ENCODE measurements at places on chromosomes 12 and 14.

GRCh38 chr12:21939435-21939834 is 1.8 kb downstream of the ABCC9 start:
- no peak for DNase-seq

GRCh38 chr12:81953541-81953940 is 194.4 kb upstream of the PPFIA2 start:
- DNase-seq: no peak

- DNase-seq: no peak
These were observed 24.6 kb upstream of the NUDT14 start for GRCh38 chr14:105205673-105206208.

DNA sequence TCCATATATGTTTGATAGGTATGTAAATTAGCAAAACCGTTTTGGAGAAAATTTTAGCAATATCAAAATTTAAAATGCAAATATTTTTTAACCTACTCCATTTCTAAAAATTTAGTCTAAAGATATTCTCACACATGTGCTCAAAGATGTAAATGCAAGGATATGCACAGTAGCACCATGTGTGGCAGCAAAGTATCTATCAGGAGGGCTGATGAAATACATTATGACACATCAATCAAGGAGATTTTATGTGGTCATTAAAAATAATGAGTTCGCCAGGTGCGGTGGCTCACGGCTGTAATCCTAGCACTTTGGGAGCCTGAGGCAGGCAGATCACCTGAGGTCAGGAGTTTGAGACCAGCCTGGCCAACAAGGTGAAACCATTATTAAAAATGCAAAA is 8.0 kb upstream of the C1R start:
- no peak for DNase-seq

DNA sequence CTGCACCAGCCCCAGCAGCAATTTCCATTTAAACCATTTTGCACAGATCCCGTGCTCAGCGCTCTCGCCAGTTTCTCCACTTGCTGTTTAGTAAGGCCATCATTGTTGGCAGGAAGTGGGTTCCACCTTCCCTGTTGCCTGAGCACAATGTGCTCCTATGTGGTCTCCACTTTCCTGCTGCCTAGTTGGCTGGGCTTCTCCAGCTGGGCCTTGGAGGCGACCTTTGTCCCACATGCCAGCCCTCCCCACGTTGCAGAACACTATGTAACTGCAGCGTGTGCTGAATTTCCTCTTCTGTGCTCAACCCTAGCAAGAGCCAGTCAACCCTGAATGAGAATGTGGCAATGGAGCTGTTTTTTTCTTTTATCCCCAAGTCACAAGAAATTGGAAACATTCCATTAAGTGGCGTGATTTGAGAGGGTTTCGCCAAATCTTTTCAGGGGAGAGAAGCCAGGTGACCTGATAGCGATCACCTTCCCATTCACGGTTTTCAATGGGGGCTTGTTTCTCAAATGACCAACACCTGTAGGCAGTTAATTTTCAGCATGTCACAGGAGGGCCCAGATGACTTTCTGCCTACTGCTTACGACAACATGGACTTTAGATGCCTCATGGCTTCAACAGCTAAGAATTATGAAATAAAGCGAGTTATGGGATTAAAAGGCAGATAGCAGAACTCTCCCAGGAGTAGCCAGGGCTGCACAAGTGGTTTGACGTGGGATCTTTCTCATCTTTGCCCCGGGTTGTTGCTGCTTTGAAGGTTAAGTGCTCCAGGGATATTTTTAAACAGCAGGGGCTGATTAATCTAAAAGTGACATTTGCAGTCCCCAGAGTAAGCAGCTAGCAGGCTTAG is at the start of gene ACACB:
Gene ACACB, plus strand, starts transcription at position 830 of the 853 bp plus-strand sequence. CDS start 22,819 bp downstream, outside the sequence.
- DNase-seq: no peak

DNA sequence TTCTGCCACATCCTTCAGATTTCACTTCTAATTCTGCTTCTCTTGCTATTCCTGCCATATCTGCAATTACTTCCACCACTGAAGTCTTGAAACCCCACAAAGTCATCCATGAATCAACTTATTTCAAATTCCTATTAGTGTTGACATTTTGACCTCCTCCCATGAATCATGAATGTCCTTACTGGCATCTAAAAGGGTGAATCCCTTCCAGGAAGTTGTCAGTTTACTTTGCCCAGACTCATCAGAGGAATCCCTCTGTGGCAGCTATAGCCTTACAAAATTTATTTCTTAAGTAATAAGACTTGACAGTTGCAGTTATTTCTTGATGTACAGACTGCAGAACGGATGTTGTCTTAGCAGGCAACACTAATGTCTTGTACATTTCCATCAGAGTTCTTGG is 162.9 kb downstream of the PCNX1 start:
- DNase-seq: no peak

- DNase-seq: no peak
These were observed 56.7 kb downstream of the TRAF3 start for GRCh38 chr14:102833991-102834390.

GRCh38 chr12:15756822-15757221 is 32.4 kb downstream of the EPS8 start:
- DNase-seq: no peak

DNA sequence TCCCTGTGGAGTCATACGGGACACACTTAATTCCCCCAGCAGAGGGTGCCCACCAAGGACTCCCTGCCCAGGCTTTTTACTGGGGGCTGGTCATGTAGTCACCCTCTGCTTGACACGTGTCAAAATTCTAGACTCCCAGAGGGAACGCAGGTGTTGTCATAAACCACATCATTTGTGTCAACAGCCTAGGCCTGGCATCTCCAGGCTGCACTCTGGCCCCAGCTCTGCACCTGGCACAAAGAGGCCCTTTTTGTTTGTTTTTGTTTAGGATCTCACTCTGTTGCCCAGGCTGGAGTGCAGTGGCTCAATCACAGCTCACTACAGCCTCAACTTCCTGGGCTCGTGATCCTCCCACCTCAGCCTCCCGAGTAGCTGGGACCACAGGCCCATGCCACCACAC is 21.1 kb downstream of the BRI3BP start:
- no peak for DNase-seq

DNA sequence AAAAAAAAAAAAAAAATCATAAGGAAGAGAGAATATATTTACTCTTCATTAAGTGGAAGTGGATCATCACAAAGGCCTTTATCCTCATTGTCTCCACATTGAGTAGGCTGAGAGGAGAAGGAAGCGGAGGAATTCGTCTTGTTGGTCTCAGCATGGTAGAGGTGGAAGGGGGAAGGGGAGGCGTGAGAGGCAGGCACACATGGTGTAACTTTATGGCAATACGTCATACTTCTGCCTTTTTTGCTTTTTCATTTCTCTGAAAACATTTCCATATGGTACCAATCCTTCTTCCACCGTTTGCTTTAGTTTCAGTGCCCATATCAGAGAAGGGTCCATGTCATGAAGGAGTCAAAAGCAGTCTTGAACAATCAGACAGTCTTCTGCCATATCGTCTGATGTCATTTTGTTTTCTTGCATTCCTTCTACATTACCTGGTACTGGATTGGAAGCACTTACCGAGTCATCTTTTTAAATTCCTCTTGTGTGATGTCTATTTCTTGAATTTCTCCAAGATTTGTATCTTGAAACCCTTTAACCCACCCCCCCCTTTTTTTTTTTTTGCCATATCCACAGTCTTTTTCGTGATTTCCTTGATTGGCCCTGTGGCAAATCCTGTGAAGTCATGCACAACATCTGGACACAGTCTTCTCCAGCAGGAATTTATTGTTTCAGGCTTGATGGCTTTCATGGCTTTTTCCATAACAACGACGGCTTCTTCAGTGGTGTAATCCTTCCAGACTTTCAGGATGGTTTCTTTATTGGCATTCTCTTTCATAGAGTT is 8.9 kb downstream of the FUT8 start:
- no peak for DNase-seq

DNA sequence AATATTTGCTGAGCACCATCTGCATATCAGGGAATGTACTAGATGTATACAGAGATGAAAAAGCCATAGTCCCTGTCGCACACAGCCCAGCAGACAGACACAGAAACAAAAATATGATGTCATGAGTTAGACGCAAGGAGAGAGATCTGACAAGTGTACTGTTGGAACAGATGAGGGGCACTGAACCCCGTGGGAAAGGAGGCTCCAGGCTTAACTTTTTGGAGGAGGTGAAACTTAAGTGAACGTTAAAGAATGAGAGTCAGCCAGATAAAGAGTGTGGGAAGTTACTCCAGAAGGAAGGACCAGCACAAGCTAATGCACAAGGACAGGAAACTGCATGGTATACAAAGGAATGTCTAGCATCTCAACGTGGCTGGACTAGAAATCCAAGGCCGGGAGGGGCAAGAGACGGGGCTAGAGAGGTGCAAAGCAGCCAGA is 2.5 kb upstream of the ACTN1 start:
- DNase-seq: no peak

DNA sequence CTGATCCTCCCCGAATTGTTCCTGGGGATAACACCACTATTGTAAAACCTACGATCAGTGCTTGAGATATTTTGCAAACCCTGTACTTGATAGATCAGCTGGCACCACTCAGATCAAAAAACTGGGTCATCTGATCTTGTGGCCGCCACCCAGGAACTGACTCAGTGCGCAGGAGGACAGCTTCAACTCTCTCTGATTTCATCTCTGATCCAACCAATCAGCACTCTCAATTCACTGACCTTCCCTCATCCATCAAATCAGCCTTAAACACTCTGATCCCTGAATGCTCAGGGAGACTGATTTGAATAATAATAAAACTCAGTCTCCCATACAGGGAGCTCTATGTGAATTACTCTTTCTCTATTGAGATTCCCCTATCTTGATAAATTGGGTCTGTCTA is 4.2 kb upstream of the XPOT start:
- peak; percentile 26 for DNase-seq

GRCh38 chr12:26374934-26375680 is 179.7 kb downstream of the SSPN start:
- no peak for DNase-seq

- DNase-seq: no peak
These were observed 797 bp downstream of the UNG start for GRCh38 chr12:109098183-109098604.

- no peak for DNase-seq
These were observed 59.3 kb upstream of the VASH1 start for GRCh38 chr14:76701981-76702380.

GRCh38 chr12:75389061-75389460 is 1.8 kb upstream of the GLIPR1L2 start:
- no peak for DNase-seq

GRCh38 chr14:103703433-103704385 is 11.5 kb downstream of the XRCC3 start:
- no peak for DNase-seq

DNA sequence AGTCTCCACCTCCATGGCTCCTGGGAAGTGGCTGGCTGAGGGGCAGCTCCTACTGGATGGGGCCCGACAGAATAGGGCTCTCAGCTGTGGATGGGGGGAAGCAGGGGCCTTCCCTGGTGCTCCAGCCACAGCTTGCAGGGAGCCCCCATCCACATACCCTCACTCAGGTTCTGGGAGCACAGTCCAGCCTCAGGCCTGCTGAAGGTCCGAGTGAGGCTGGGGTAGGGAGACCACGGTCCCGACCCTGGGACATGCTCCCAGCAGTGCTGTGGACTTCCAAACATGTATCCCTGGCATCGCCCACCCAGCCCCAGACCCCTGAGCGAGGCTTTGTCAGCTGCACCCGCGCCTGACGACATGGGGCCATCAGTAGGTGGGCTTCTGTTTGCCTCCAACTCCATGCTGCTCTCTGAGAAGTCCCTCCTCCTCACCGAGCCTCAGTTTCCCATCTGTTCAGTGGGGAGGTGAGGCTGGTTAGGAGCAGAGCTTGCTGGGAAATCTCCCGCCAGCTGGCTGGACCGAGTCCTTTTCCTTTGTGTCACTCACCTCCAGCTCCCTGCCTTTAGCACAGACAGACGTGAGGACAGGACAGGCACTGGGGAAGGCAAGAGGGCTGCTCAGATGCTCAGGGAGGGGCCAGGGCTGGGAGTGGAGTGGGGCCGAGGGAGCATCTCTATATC is 9.1 kb upstream of the ATG101 start:
- no peak for DNase-seq

- DNase-seq: no peak
These were observed 1.7 kb upstream of the SYNE3 start for GRCh38 chr14:95518045-95518751.

GRCh38 chr14:58106446-58106845 is 45.6 kb downstream of the ARMH4 start:
- DNase-seq: no peak

Data from T-helper 9 cell (primary cell).